Activated naive CD4-positive, alpha-beta T cell treated with Interleukin-2 at 50 U/mL for 16 hours (primary cell): ENCODE measurements at places on chromosomes 3 and 15.

GRCh38 chr15:65926899-65927298 lies 57.6 kb downstream of the RAB11A start:
- no peak for DNase-seq

- no peak for DNase-seq
Measured at GRCh38 chr15:91224755-91225380, 124.8 kb downstream of the SV2B start.

DNA sequence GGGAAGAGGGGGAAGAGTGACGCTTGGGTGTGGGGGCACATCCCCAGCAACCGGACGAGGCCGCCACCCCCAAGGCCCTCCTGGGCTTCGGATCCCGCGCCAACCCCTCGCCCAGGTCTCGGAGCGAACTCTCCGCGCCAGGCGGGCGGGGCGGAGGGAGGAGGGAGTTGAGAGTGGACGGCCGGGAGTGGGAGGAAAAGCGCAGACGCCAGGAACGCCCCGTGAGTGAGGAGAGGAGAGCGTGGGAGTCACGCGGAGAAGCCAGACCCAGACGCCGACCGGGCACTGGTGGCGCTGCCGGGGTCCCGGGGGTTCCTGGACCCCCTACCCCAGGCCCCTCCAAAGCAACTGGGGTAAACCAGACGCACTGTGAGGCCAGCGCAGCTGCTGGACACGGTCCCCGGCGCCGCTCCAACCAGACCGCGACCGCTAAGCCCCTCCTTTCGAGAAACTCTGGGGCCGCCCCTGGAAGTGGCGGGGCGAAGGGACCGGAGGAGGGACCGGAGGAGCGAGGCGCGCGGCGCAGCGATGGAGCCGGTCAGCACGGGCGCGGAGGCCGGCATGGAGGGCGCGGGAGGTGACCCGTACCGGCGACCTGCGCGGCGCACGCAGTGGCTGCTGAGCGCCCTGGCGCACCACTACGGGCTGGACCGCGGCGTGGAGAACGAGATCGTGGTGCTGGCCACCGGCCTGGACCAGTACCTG lies at the start of gene EFCC1:
TSS of gene EFCC1 (plus strand) at position 204 of the 705 bp plus-strand sequence. CDS start at position 529, 325 bp downstream.
- no peak for DNase-seq

DNA sequence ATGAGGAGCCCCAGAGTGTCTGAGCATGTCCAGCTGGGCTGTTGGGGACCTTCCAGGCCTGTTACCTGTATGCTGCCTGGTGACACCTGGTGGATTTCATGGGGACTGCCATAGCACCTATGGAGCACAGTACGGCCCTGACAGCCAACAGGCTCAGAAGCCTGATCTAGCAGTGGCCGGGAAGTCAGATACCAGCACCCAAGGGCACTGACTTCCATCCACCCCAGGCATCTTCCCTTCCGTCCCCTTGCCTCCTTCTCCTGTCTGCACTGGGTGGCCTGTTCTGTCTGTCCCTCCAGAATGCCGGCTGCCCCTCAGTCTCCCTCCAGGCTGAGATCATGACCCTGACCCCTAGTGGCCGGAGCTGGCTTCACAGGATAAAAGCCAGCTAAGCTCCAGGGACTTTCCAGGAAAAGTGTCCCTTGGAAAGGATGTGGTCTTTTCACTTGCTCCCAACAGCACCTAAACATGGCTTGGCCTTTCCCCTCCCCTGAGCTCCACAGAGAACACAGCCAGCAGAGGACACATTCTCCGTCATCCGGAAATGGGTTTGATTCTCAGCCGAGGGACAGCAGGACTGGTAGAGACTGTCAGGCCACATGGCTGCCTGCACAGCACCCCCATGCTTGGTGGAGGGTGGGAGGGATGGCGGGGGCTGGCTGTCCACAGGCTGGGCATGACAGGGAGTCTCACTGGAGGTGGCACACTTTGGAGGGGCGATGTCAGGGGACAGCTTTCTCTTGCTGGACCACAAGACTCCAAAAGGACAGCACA lies 9.5 kb downstream of the RPS17 start:
- DNase-seq: peak; percentile 74

GRCh38 chr15:31069360-31070000 lies 32.0 kb downstream of the TRPM1 start:
- DNase-seq: no peak

GRCh38 chr3:39962581-39962980 lies 153.2 kb downstream of the MYRIP start:
- DNase-seq: no peak

DNA sequence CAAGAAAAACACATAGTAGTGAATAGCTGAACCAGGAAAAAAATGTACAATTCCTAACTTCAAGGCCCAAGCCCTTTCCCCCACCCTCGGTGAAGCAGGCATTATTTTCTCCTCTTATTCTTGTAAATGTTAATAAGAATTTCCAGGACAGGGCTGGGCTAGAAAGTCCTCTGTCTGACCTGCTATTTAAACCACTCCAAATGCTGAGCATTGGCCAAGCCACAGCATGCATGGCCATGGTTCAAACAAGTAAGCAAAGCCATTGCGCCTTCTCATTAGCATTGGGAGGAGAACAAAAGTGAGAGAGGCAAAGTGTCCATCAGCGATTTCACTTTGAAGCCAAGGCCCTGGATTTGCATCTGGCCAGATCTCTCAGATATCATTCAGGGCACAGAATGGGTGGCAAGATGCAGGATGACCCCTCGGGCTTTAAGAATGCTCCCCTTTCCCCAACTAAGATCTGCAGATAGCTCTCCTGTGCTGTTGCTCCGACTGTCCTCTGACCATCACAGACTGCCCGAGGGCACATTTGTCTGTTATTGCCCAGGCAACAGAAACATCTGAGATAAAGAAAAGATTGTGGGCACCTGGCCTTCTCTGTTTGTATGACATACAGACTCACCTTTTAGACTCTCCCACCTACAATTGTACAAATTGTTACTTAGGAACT lies 46.3 kb downstream of the CEMIP start:
- DNase-seq: no peak

DNA sequence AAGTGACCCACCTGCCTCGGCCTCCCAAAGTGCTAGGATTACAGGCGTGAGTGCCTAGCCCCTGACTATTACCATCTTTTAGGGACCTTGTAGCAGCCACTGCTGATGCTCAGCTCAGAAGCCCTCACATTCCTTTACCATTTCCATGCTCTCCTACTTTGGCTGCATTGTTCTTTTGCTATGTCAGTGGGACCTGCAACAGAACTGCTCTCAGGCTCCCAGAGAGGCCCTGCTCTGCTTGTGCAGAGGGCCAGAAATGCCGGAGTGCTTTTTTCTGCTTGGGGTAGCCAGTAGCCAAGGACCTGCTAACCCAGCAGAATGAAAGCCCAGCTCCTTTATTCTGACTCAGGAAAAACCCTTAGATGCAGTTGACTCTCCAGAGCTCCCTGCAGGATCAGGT lies 18.3 kb upstream of the PROK2 start:
- no peak for DNase-seq

- DNase-seq: no peak
Measured at GRCh38 chr3:130395916-130396315, 50.4 kb downstream of the COL6A5 start.

GRCh38 chr15:60835974-60836373 lies 357.0 kb upstream of the ICE2 start:
- DNase-seq: no peak

- DNase-seq: no peak
Measured at GRCh38 chr3:16179771-16180736, 5.6 kb downstream of the GALNT15 start.

DNA sequence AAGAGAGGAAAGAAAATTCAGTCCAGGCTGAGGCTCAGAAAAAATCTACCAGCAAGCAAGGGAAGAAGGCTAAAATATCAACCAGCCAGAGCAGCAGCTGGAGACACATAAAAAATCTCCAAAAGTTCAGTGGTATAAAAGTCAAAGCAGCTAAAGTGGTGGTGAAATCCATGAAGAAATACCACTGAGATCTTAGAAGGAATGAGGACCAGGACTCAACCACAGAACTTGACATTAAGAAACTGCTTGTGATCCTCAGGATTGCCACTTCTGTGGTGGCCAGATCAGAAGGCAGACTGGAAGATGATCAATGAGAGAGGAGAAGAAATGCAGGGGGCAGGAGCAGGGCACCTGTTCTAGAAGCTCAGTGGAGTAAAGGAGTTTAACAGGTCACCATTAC lies 22.5 kb downstream of the CNTN3 start:
- DNase-seq: no peak

- DNase-seq: peak; percentile 56
Measured at GRCh38 chr15:75347222-75348033, 589 bp downstream of the NEIL1 start.

GRCh38 chr3:113018536-113019181 lies 27.9 kb downstream of the GTPBP8 start:
- peak; percentile 7 for DNase-seq

- DNase-seq: no peak
Measured at GRCh38 chr3:67875858-67876257, 221.4 kb upstream of the SUCLG2 start.

DNA sequence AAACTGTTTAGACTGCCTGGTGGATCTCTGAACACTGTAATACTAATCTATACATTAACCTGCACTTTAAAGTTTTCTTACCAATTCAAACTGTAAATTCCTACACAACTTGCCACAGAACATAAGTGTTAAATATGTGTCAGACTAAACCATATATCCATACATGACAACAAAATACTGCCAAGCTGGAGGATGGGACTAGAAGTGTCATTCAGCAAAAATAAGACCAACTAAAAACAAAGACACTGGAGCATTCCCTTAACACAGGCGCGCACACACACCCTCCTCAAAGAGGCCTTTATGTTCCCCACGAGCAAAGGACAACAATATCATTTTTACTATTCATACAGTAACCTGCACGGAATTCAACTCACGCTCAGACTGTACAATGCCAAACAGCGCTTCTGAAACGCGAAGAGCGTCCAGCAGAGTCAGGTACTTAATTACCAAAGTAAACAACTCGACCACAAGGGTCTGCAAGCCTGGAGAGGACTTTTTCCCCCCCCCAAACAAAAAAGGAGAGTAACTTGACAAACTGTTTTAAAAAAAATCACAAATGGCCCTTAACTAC lies 1.1 kb downstream of the DCUN1D1 start:
- DNase-seq: no peak

- DNase-seq: no peak
Measured at GRCh38 chr15:42085721-42086120, 8.6 kb downstream of the PLA2G4D start.

DNA sequence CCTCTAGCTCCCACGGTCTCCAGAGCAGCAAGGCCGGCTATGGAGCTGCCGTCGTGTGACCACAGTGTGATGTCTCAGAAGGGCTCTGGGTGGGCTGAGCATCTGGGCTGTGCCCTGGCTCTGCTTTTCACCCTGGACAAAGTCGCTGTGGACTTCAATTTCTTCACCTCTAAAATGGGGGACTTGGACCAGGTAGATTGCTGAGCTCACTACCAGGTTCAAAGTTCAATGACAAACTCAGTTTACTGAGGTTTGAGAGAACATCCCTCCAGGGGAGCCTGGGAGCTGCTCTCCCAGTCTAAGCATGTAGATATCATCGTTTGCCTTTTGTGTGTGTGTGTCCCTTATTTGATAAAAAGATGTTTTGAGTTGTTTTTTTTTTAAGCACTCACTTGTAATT lies 25.1 kb downstream of the RLBP1 start:
- DNase-seq: no peak

DNA sequence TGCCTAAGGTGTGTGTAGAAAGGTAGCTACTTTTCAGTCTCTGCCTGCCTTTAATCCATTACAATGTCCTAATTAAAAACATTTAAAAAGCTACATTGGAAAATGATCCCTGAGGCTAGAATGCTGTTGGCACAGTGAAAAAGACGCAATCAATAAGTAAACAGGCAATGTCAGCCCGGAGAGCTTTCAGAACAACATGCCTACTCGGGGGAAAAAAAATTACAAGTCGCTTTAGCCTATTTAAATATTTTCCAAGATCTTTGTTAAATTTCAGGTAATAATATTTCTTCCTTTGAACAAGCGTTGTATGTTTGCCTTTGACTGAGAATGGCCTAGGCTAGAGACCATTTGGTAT lies 46.6 kb upstream of the CD47 start:
- DNase-seq: no peak

DNA sequence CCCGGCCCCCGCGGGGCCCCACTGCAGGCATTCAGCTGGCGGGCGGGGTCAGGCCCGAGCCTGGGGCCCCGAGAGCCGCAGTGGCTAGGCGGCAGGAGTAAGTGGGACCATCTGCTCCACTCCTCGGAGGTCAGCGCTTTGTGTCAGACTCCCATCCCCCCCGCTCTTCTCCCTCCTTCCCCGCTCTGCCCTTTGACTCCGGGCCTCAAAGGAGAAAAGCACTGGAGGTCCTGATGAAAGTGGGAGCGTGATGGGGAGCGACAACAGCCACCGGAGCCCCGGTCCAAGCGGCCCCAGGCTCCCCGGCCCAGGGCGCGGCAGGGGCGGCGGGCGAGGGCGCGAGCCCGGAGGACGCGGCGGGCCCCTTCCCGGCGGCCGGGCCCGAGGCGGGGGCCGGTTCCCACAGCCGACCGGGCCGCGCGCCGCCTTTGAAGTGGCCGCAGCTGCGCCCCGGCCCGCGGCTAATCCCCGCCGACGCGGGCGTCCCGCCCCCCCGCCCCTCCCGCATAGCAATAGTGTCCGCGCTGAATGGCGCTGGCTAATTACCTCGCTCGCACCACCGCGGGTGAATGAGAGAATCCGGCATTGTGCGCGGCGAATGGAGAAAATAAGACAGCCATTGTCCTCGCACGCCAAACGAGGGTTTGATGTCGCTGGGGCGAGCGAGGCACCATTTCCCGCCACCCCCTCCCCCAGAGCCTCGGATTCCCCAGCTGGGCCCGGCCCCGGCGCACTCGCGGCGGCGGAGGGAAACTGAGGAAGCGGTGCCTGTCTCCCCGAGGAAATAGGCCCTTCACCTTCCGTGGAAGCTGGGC lies 22.4 kb downstream of the IGDCC3 start:
- DNase-seq: no peak

DNA sequence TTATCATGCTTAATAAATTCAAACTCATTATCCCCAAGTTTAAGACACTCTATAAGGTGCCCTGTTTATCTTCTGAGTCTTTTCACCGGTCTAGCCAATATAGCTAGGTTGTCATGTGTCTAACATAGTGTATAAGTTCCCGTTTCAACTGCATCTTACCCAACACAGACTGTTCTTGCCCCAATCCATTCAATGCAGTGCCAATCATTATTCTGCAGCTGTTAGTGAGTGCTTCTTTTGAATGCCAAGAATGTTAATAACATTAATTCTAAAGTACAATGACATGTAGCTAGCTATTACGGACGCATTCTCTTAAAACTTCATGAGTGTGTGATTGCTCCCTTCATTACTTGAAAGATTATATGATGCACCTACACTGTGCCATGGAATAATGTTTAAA lies 646.4 kb upstream of the NR2F2 start:
- DNase-seq: no peak

- no peak for DNase-seq
Measured at GRCh38 chr15:59152694-59153450, 47.9 kb downstream of the CCNB2 start.
